GM04504 (cell line): ENCODE measurements at places on chromosomes 6 and 20.

DNA sequence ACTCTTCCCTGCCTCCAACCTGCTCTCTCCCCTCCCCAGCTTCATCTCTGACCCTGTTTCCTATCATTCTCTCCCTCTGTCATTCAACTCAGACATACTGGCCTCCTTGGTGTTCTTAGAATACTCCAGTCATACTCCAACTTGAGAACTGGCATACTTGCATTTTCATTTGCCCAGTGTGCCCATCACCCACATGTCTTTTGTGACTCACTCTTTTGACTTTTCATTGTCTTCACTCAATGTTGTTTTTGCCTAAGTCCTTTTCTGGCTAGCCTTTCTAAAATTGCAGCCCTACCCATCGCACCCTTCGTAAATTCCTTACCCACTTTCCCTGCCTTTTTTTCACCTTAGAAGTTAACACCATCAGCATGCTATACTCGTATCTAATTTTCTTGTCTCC is 77.0 kb upstream of the CD2AP start:
- DNase-seq = no peak

DNA sequence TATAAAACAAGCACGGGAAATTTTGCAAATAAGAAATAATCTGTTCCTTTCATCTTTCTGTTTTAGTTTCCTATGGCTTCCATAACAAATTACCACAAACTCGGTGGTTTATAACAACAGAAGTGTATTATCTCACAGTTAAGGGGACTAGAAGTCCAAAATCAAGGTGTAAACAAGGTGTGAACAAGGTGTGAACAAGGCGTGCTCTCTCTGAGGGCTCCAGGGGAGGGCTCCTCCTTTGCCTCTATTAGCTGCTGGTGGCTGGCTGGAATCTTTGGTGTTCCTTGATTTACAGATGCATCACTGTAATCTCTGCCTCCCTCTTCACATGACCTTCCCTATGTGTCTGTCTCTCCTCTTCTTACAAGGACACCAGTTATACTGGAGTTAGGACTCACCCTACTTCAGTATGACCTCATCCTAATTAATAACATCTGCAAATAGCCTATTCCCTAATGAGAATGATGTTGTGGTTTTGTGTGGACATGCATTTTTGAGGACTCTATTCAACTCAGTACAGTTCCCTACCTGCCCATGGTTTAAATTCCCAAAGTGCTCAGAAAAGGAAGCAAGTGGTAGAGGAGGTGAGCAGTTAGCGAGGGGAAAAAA is 17.5 kb upstream of the BMP5 start:
- no peak for DNase-seq

GRCh38 chr6:168410554-168411011 is 30.4 kb upstream of the SMOC2 start:
- no peak for DNase-seq

DNA sequence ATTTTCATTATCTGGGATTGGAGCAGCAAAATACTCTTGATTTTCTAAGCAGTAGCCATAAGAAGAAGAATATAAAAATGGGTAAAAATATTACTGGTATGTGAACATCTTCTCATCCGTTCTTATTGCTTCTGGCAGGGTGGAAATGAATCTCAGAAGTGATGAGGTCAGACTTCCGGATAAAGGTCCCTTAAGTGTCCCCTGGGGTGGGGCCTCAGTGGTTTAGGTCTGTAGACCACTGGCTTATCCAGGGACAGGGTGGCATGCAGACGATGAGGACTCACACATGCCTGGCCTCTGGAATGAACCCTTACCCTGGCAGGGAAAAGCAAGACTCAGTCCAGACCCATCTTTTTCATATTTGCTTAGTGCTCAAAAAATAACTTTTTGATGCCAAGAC is 143.3 kb downstream of the UST start:
- DNase-seq = no peak

- DNase-seq = no peak
Measured at GRCh38 chr20:50343125-50343489, 152.5 kb downstream of the CEBPB start.

- DNase-seq = no peak
Measured at GRCh38 chr6:63553208-63553607, 19.1 kb upstream of the LOC128125822 start.

GRCh38 chr6:53930330-53930729 is 135.5 kb downstream of the LRRC1 start:
- no peak for DNase-seq

GRCh38 chr6:97947841-97948240 is 664.8 kb upstream of the MMS22L start:
- peak; percentile 2 for DNase-seq

GRCh38 chr6:158026054-158026900 is 44.6 kb downstream of the SYNJ2 start:
- DNase-seq = peak; percentile 96

GRCh38 chr20:48844996-48845395 is 17.2 kb upstream of the PREX1 start:
- DNase-seq = no peak

DNA sequence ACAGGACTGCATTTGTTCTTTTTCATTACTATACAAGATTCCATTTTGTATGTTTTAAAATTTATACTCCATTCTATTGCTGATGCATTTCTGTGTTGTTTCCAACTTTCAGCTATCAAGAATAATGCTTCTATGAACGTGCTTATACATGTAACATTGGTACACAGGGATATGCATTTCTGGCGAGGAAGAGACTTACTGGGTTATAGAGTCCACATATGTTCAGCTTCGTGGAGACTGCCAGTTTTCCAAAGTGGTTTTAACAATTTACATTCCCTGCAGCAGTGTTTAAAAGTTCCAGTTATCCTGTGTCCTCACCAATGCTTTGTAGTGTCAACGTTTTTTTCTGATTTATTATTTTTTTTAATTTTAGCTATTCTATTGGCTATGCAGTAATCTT is 48.5 kb downstream of the AIG1 start:
- DNase-seq = no peak

DNA sequence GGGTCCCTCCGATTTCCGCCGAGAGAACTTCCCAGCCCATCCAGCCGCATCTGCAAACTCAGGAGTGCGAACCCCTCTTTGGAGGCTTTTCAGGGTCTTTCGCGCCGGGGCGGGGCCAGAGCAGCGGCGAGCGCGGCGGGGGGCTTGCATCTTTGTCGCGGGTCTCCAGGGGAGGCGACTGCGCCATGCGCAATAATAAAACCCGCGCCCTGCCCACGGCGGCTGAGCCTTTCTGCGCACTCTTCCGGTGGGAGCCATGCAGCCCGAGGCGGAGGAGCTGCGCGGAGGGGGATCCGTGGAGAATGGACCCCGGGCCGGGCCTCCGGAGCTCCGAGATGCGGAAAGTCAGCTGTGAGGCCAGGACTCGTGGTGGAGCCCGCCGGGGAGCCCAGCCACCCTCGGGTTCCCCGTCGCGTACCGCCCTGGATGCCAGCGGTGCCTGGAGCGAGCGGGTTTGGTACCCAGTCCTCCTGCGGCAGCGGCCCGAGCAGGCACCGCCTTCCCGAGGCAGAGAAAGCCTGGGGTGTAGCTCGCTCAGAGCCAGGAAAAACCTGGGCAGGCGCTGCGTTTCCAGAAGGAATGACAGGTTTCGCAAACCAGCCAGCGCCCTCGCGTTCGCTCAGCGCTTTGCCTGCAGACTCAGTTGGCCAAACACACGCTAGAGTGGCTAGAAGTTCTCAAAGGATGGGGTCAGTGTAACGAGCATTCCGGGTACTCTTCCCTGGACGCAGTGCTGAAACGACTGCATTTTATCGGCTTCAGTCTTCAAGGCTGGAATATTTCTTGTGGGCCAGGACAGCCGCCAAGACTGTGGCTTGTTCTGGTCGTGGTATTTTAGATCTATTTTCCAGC is 1.2 kb downstream of the AKAP12 start:
- DNase-seq = no peak

- DNase-seq = no peak
Measured at GRCh38 chr6:139778688-139779087, 404.2 kb upstream of the CITED2 start.

DNA sequence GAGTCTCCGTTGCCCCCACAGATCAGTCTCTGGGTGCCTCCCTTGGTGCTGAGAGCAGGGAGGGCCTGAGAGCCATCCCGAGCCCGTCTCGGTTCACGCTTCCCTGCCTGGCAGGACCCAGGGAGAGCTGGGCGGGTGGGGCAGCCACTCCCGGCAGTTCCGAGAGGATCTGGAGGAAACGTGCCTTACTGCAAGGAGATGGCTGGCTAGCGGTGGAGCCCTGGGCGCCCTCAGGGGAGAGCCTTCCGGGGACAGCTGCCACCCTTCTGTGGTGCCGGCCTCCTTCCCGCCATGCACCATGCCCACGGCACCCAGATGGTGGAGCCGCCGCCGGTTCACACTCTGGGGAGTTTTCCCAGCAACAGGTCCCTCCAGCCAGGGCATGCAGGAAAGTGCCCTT is 45.8 kb upstream of the SLCO4A1 start:
- DNase-seq = no peak

GRCh38 chr6:2870046-2870636 is 28.5 kb upstream of the SERPINB1 start:
- no peak for DNase-seq

DNA sequence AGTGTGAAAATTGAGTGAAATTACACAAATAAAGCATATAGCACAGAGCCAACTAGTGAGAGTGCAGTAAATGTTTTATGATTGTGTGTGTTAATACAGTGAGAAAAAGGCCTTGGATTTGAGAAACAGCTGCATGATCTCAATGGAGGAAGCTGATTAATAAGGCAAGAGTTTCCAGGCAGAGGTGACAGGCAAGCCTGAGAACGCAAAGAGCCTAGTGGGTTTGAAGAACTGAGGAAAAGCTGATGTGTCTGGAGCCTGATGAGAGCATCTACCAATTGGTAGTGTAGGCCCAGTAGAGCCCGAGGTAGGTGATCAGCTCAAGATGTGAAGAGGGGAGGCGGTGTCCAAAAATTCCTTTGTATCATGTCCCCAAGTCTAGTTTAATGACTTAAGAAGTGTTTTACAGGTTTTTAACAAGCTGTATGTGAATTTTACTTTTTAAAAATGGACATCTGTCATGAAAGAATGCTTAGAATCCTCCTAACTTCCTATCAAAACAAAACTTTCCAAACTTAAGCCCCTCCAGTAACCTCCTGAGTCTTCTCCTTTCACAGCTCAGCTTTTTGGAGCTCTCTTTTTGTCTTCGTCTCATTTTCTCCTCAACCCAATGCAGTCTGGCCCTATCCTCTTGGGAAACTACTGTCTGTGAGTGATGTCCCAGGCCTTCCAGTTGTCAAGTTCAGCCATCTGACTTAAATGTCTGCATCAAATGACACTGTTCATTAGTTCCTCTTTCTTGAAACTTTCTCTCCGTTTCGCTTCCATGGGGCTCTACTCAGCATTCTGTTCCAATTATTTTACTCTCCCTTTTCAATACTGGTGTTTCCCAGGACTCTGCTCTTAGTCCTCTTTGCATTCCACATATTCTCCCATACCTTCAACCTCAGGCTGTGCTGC is 1.2 kb downstream of the CDC40 start:
- DNase-seq = no peak

DNA sequence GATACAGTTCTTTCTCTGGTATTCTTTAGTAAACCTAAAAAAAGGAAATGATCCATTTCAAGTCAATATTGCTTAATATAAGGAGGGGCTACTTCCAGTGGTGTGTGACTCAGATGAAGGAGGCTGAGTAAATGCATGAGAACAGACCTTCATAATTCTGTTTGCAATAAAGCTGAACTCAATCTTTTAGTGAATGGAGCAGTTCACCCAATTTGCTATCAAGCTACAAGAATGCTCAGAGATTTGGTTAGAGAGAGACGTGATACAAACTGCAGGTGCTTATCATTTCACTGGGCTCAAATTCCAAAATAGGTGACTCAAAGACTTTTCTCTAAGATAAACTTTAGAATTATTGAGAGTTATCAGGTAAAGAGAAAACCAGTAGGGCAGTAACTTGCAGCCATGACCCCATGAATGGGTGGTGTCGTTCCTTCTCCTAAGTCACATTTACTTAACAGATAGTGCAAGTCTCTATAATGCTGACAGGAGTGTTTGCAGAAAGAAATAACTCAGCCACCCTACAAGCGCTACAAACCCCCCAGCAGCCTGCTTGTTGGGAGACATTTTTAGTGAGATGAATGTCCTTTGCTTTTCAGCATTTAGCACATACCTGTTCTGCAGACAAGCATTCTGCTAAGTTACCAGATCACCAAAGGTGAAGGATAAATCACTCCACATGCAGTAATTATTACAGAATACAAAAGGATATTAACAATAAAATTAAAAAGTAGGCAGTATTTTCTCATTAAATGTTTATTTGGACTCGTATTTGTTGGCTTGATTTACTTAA is 16.4 kb upstream of the BLOC1S5 start:
- peak; percentile 29 for DNase-seq

- DNase-seq = no peak
Measured at GRCh38 chr20:37878835-37879599, 23.9 kb upstream of the VSTM2L start.

DNA sequence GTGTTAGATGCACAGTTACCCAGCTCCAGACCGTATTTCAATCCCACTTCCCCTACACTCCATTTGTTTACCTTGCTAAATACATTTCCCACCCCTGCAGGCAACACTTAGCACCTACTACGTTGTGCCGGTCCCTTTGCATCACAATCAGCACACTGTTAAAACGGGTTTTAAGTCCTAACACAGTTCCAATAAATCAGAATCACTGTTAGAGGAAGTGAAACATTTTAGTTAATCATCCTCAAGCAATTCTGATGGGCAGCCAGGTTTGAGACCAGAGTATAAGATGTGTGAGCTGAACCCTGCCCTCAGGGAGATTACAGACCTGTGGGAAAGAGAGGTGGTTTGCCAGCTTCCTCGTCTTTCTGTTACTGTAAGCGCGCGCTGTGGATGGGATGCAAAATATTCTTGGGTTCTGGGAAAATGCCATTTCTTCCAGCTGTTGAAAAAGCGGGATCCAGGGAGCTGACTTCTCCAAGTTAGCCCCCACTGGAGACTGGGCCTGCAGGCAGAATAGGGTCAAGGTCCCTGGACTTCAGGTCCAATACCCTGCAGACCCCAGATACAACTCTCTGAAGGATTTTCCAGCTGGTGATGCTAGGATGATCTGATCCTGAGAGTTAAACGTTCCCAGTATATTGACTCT is 3.1 kb downstream of the ZCCHC3 start:
- no peak for DNase-seq

DNA sequence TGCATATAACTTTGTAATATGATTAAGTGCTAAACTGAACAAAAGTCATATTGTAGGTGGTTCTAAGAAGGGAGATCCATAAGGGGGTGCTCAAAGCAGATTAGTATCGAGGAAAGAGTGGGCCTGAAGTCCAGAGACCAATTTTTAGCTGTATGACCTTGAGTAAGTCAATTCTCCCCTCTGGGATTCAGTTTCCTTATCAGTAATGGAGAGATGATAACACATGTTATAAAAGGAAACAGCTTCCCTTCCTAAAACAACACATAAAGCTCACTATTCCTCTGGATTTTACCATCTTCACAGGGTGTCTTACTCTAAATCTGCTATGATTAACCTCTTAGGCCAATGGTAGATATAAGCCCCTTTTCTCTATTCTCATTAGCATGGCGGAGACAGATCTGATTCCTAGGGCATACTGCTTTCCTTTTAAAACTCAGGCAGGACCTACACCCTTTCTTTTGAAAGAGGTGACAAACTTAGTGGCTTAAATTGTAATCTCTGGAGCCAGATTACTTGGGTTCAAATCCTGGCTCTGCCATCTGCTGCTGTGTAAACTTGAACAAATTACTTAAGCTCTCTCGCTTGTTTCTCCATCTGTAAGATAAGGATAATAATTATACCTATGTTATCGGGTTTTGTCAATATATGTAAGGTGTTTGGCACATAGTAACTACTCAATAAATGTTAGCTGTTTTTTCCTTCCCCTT is 39.5 kb downstream of the ACSS2 start:
- no peak for DNase-seq

GRCh38 chr6:13485923-13486562 is 1.4 kb downstream of the GFOD1 start:
- DNase-seq = no peak

- DNase-seq = no peak
Measured at GRCh38 chr6:95279616-95280015, 297.7 kb upstream of the MANEA start.
